ENCODE measurements at places on chromosomes 16 and 17.

- no peak for DNase-seq
Observed at GRCh38 chr17:45038728-45039634, 12.5 kb downstream of the DCAKD start.

- DNase-seq: no peak
Observed at GRCh38 chr17:2297023-2297422, 6.6 kb downstream of the SMG6 start.

- DNase-seq: no peak
Observed at GRCh38 chr16:19304750-19305149, 19.2 kb downstream of the CLEC19A start.

DNA sequence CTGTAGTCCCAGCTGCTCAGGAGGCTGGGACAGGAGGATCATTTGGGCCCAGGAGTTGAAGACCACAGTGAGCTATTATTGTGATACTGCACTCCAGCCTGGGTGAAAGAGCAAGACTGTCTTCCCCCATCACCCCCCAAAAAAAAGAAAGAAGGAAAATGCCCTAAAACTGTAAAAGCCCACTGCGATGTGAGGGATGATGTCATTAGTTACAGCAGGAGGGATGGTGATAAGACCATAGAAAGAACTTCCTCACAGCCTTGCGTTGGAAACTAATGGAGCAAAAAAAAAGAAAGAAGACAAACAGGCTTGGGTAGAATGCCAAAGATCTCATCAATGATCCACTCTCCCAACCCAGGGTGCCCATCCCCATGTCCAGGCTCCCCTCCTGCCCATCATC is 18.7 kb downstream of the ZNF385C start:
- no peak for DNase-seq

DNA sequence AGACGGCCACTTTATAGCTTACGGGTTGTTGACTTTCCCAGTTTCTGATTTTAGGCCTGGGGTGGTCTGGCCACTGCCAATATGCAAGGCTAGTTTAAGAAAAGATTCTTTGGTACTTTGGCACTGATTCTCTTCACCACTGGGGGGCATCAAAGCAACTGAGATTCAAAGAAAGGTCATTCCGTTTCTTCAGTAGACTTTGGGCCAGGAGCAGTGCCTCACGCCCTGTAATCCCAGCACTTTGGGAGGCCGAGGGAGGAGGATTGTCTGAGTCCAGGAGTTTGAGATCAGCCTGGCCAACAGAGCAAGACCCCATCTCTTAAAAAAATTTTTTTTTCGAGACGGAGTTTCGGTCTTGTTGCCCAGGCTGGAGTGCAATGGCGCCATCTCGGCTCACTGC is 53.0 kb downstream of the RPA1 start:
- no peak for DNase-seq

GRCh38 chr16:23858542-23858941 is 22.8 kb downstream of the PRKCB start:
- no peak for DNase-seq

DNA sequence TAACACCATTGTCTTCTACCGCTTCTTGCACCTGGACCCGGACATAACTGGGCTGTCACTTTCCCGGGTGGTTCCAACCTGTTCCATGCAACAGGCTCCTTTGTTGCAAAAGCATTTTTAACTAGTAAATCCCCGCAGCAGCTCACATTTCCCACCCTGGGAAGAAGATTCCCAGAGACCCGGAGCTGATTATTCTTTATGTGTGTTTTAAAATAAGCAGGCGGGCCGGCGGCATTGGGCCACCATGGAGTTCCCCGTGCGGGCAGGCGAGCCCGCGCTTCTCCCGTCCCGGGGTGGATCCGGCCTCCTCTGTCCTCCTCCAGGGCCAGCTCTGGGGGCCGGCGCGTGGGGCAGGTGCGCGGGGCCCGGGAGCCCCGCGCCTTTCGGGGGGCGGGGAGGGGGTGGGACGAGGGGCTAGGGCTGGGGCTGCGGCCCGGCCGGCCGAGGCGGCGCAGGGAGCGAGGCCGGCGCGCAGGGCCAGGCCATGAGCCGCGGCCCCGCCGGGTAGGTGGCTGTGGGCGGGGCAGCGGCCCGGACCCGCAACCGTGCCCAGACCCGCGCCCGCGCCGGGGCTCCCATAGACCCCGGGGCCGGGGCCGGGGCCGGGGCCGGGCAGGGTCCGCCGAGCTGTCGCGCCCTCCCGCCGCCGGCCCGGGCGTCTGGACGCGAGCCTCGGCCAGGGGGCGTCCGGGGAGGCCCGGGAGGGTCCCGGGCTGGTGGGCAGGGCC is 1.7 kb downstream of the CRAMP1 start:
- DNase-seq: no peak

DNA sequence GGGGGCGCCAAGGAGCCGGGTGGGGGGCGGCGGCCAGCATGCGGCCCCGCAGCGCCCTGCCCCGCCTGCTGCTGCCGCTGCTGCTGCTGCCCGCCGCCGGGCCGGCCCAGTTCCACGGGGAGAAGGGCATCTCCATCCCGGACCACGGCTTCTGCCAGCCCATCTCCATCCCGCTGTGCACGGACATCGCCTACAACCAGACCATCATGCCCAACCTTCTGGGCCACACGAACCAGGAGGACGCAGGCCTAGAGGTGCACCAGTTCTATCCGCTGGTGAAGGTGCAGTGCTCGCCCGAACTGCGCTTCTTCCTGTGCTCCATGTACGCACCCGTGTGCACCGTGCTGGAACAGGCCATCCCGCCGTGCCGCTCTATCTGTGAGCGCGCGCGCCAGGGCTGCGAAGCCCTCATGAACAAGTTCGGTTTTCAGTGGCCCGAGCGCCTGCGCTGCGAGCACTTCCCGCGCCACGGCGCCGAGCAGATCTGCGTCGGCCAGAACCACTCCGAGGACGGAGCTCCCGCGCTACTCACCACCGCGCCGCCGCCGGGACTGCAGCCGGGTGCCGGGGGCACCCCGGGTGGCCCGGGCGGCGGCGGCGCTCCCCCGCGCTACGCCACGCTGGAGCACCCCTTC is 484 bp downstream of the FZD2 start:
- peak; percentile 61 for DNase-seq

GRCh38 chr17:2403044-2403443 is 2.2 kb upstream of the MNT start:
- peak; percentile 16 for DNase-seq

All from lower lobe of right lung (tissue), 2 donors.